Cardiac fibroblast (primary cell): ENCODE measurements at places on chromosomes 1 and 21.

DNA sequence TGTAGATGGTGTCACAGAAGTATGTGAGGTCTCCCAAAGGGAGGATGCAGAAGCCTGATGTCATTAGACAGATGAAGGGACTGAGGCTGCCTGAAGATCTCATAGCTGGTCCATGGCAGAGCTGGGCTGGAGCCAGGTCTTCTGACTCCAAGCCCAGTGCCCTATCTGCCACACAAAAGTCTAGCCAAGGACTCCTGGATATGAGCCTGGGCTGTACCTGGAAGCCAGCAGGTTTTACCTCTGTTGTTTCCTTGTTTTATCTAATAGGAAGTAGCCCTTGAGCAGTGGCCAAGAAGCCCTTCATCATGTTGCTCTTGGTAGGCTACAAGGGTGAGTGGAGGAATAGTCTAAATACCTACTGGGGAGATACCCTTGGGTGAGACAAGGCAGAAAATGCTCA is 74.4 kb upstream of the SLC44A3 start:
- no peak for DNase-seq

GRCh38 chr1:6918186-6918924 is 133.1 kb downstream of the CAMTA1 start:
- no peak for DNase-seq

DNA sequence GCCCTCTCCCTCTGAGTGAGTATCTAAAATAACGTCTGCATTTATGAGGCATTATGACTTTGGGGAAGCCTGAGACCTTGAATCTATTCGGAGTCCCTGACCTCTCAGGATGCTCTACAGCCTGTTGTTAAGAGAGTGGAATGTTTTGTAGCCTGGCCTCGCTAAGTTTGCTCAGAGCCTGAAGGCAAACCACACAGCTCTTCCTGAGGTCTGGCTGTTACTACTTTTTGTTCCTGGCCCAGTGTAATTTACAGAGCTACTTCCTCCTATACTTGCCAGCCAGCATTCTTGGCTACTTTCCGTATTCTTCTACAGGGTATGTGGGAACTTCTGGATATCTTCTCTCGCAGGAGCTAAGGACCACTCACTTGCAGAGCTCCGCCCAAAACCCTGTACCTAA is 3.6 kb upstream of the ZMYM4 start:
- DNase-seq: no peak

GRCh38 chr1:35377555-35377954 is 109.0 kb downstream of the ZMYM4 start:
- peak; percentile 58 for DNase-seq

GRCh38 chr1:155002464-155003226 is at the start of gene ZBTB7B:
Gene ZBTB7B (plus strand): TSS chr1:155002802. CDS start chr1:155014661, 11,859 bp downstream.
- peak; percentile 29 for DNase-seq

GRCh38 chr1:234149217-234149616 is 224.0 kb upstream of the COA6 start:
- no peak for DNase-seq
